ENCODE measurements at places on chromosomes 4 and X.

DNA sequence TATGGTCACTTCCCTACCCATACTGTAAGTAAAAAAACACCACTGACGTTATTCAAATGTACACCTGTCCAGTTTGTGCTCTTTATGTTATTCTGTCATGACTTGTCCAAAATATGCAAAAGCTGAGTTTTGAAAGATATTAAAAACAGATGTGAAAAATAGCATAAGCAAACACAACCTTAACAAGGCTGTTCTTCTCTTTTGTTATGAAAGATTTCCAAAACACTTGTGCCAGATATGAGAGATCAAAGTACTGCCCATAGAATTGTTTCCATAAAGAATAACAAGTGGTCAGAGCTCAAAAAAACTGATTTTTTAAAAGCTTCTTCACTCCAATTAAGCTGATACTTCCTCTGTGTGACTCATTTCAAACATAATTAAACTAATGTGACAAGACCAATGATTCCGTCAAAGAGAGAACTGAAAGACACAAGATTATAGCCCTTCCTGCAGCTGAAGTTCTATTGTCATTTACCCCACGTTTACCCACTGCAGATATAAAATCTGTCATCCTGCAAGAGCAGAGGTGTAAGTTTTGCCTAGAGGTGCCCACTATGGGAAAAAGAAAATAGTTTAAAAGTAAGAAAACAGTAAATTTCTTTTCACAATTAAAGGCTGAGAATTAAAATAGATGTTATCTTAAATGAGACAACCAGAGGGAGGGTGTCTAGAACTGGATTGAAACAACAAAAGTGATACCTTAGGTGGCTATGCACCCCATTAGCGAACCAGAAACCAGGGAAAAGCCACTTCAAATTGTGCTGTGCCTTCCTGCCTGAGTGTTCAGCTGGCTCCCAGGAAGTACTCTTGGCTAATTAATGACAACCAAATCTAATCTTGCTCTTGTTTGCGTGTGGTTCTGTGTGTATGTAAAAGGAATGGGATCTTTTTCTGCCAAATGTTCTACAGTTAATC is 30.1 kb downstream of the RASSF6 start:
- DNase-seq: no peak

GRCh38 chrX:128165884-128166408 is 113.7 kb upstream of the ACTRT1 start:
- DNase-seq: no peak

GRCh38 chrX:131783555-131784308 is 239.4 kb upstream of the STK26 start:
- DNase-seq: peak; percentile 16

- no peak for DNase-seq
Observed at GRCh38 chr4:84110040-84110439, 389.1 kb downstream of the NKX6-1 start.

DNA sequence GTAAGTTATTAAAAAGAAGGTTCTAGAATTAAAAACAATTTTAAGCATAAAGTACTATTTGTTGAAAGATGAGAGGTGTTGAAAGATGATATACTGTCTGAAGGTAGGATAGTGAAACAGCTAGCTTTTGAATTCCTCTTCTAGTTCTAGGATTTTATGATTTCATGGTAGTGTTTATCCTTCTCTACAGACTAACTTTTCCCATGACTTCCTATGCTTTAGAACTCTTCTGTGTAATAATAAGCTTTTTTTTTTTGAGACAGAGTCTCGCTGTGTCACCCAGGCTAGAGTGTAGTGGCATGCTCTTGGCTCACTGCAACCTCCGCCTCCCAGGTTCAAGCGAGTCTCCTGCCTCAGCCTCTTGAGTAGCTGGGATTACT is 96.0 kb upstream of the NUDT6 start:
- no peak for DNase-seq

DNA sequence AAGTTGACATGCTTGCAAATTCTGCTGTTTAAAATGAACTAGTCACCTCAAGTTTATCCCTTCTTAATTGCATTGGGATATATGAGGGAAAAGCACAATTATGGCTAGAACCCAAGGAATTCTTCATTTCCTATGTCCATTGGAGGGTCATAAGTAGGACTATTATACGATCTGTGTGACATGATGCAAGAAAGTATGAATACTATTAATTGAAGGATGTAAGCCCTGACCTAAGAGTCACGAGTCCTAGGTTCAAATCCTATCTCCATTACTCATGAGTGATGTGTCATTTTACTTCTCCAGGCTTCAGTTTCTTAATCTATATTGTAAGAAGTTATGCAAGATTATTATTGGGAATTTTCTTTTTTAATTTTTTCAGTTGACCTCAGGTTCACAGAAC is 542.9 kb upstream of the GRIA3 start:
- no peak for DNase-seq

DNA sequence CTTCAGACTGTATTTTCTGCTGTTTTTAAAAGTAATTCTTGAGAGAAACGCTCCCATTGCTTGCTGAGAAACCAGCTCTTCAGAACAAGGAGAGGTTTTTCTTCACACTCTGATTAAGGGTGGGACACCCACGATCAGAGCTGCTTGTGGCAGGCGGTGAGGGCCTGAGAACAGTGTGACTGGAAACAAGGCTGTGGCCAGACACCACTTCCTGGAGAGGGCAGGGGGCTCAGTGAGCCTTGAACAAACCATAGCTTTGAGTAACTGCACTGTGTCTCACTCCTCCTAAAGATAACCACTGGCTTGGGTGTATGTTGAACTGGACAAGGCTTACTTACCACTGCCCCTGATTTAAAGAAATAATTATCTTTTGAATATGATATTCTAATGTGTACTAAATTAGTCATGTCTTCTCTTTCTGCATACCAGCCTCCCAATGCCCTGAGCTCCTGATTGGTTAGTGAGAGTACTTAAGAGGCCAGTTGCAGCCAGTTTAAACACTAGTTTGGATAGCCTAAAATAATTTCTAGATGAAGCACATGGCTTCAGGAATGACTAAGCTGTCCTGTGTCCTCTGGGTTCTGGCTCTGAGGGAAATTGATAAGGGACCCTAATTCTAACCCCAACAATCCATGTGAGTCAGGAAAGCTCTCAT is 3.7 kb upstream of the GPR82 start:
- DNase-seq: no peak

DNA sequence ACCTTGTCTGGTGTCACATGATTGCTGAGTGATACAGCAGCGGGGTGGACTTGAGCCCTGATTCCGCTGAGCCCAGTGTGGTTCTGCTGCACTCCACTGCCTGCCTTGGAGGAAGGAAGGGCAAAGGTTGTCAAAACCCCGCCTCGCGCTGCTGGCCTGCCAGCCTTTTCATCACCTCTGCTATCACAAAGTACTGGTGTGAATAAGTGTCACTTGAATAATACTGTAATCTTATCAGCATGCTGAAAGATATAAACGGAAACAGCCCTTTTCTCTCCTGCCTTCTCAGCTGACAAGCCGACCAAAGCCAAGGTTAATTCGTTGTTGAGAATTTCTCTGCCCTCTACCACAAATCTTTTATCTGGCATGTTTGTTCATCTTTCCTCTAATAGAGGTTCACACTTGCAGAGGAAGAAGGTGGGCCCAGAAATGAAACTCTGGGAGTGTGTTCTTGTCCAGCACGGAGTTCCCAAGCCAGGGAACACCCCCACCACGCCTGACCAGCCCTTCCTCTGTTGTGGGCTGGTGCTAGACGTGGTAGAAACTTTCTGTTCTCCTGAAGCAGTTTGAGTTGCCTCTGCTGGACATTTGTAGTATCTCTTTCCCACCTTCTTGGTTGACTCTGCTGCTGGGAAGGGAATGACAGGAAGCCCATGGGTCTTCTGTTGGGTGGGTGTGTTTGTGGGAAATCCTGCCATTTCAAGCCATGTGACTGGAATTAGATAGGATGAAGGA is 21.5 kb downstream of the FHDC1 start:
- DNase-seq: no peak

DNA sequence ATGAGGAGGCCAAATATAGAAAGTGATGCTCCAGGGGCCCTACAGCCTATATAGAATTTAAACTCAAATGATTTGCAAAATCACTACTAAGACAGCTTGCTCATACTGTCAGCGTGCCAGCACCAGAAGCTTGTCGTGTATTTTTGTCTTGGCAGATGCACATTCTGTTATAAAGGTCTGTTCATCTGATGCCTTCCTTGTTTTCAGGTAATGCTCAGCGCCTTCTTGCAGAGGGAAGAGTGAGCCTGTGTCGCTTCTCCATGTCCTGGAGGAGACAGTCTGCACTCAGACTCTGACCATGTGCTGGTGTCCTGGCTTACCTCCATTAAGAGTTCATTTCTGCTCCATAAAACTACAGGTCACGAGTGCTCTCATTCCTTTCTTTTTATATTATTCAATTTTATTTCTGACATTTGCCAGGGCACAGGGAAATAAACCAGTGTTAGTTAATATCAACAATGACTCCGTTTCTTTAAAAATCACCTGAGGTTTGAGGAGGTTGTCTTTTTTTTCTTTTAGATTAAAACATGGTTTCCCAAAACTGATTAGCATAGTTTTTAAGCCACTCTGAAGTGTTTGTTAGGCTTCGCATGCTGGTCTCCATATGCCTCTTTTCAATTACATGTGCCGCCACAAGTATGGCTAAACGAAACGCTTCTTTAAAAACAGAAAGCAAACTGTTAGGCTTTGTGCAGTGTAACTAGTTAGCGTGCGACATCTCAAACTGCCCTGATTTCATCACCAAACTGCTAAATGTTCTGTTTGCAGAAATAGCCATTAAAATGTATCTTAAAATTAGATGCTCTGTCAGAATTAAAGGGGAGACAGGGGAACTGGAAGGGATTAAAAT is 215.2 kb upstream of the GK2 start:
- no peak for DNase-seq
